T-helper 1 cell (primary cell): ENCODE measurements at places on chromosomes 7 and 10.

GRCh38 chr7:112225006-112225405 is 18.5 kb downstream of the ZNF277 start:
- no peak for DNase-seq

DNA sequence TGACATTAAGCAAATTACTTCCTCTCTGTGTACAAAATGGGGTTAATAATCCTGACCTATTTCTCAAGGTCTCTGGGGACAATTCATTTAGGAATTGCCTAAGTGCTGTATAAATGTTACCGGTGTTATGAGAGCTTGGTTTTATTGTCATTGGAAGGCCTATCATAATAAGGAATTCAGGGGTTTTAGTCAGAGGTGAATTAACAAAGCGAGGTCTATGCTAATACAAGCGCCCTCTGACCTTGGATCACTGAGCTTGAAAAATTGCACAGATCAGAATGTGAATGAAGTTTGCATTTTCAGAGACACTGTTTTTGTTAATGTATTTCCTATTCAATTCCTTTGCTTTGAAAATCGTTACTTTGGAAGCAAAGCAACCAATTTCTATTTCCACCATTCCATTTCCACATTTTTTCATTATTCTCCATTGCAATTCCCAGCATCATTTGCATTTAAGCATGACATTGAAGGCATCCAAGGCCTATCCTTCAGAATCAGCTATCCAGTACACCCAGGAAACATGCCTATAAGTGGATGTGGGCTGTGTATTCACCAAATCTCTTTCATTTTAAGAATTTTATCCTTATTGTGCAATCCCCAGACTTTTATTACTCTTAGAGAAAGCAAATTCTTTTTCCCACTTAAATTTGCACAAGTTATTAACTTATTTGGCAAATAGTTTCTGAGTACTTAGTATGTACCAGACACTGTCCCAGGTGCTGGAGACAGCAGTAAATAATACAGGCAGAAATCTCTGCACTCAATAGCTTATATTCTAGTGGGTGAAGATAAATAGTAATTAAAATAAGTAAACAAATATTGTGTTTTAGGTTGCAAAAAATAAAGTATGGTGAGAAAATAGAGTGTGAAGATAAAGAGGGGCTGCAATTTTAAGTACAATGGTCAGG is 133.1 kb downstream of the NRCAM start:
- no peak for DNase-seq

- no peak for DNase-seq
Observed at GRCh38 chr7:2968176-2968575, 75.5 kb downstream of the CARD11 start.

GRCh38 chr10:95392681-95393164 is 101.9 kb upstream of the PDLIM1 start:
- DNase-seq: no peak

- DNase-seq: no peak
Observed at GRCh38 chr10:93248583-93249227, 175.0 kb downstream of the CYP26A1 start.

- DNase-seq: no peak
Observed at GRCh38 chr10:97593421-97593820, 3.9 kb downstream of the C10orf62 start.

GRCh38 chr7:64300641-64301405 is 12.9 kb upstream of the ZNF736 start:
- DNase-seq: no peak
